ENCODE measurements at places on chromosomes 1 and 21.
A peak's percentile ranks its signal among the peaks of the same experiment; 100 is the strongest.

DNA sequence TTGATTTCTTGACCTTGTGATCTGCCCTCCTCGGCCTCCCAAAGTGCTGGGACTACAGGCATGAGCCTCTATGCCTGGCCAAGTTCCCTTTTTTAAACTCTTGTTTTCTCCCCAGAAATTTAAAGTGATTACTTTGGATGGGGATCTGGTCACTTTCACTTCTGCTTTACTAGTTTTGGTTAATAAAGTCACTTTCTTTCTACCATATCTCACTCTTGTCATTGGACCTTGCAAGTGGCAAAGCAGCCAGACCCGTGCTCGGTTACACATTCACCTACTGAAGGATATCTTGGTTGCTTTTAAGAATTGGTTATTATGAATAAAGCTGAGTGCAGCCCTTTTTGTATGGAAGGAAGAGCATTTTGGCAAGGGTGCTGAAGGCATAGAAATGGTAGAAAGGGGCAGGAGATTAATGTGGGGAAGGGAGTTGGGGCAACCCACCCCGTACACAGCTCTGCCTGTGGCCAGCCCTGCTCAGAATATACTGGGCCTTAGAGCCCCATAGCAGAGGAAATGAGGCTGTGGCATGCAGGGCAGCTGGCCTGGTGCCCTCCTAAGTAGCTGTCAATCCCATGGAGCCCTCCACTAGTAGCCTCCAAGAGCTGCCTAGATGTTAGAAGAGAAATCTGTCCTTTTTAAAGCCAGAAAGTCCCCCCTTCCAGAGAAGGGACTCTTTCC is 40.7 kb downstream of the CD2 start:
- no peak for DNase-seq

DNA sequence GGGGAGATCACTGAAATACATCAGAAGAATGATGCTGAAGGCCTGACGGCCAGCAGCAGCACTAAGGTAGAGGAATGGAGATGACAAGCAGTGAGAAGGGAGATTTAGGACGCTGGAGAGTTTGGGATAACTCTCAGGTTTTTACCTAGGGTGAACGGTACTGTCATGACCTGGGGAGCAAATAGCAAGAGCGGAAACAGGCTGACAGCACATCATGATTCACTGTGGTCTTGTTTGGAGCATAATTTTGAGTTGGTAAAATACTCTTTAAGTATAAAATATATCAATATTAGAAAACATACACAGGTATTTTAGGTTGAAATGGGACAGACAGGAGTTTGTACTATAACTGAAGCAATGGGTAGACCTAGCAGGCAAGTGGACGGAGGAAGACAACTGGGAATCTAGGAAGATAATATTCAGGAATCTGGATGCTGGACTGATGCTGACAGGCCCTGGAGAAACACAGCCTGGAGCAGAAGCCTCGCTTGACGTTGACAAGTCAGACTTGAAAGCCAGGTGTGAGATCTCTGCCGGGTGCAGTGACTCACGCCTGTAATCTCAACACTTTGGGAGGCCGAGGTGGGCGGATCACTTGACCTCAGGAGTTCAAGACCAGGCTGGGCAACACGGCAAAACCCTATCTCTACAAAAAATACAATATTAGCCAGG is 33.3 kb downstream of the ALG14 start:
- no peak for DNase-seq

DNA sequence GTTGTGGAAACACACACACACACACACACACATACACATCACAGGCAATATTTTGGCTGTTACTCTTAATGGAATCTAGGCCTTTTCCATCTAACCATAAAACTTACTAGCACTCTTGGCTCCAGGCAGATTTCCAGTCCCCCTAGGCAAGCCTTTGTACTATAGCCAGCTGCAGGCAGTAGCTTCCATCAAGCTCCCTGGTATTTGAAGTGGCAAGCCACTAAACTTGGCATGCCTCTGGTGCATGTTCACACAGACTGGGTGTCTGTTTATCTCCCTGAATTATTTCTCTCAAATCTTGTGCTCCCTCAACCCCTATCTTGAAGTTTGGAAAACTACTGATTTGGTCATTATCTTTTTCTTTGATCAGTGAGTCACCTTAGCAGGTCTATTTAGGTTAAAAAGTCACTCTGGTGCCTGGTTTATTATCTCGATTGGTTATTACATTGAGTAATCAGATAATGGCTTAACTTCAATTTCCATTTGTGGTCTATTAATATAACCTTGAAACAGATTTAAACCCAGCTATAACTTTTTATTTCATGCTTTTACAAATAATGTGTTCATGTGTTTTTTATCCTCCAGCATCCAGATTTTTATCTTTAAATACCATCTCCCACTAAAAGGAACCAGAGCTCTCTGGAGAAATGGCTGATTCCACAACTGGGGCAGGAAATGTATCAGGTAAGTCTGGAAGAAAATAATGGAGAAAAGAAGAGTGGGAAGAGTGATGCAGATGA is 2.7 kb upstream of the RBM15 start:
- no peak for DNase-seq

- DNase-seq = no peak
Observed at GRCh38 chr1:118982266-118982665, 5.9 kb downstream of the TBX15 start.

GRCh38 chr1:45686288-45687013 is at the start of gene GPBP1L1:
Gene GPBP1L1 (minus strand): TSS chr1:45686533. CDS start chr1:45659087, 27,446 bp downstream.
- peak; percentile 46 for DNase-seq

DNA sequence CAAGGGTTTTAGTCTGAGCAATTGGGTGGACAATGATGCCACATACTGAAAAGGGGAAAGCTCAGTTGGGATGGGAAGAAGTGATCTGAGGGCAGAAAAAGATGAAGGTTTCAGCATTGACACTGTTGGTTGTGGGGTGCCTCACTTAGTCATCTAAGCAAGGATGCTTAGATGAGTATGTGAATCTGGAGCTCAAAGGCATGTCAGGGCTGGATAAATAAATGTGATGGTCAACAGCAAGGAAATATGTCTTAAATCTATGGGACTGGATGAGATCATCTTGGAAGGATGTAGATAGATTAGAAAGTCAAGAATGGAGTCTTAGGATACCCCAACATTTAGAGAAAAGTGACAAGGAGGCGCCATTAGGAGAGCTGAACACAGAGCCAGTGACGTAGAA is 114.6 kb downstream of the ZBTB18 start:
- no peak for DNase-seq

DNA sequence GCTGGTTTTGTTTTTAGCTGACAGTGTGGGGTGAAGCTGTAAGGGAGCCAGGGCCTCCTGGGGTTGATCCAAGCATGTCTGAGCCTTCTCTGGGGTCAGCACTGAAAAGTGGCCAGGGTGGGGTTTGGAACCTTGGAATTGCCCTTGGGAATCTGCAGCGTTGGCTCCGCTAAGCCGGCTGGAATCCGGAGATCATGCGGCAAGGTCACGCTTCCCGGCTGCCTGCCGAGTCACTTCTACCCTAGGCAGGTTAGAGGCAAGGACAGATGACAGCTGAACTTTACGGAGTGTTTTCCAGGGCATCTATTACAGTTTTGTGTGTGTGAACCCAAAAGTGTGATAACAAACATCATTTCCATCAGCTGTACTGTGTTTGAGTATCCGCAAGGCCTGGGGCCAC is 17.1 kb downstream of the ABCG1 start:
- no peak for DNase-seq

GRCh38 chr1:91601554-91602376 is 101.1 kb downstream of the CDC7 start:
- no peak for DNase-seq

DNA sequence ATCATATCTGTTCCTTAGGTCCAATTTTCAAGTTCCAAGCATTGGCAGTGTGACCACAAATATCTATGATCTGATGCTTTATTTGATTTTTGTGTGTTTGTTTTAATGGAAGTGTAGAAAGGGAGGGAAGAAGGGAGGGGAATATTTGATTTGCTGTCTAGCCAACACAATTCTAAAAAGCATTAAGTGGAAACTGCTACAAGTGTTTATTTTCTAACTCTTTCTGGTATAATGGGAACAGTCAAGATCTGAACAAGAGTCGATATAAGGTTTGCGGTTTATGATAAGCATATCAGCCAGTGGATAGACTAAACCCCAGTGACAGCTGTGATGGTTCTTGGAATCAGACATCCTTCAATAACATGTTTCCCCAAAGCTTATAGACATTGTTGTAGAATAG is 267.8 kb upstream of the SNX7 start:
- DNase-seq = no peak

GRCh38 chr21:41232013-41232412 is 64.1 kb downstream of the BACE2 start:
- no peak for DNase-seq

GRCh38 chr21:44865561-44866280 is 7.8 kb downstream of the PTTG1IP start:
- DNase-seq = no peak

GRCh38 chr1:157279138-157279801 is 141.1 kb upstream of the ETV3 start:
- no peak for DNase-seq

GRCh38 chr1:102954576-102954975 is 153.7 kb downstream of the COL11A1 start:
- no peak for DNase-seq

DNA sequence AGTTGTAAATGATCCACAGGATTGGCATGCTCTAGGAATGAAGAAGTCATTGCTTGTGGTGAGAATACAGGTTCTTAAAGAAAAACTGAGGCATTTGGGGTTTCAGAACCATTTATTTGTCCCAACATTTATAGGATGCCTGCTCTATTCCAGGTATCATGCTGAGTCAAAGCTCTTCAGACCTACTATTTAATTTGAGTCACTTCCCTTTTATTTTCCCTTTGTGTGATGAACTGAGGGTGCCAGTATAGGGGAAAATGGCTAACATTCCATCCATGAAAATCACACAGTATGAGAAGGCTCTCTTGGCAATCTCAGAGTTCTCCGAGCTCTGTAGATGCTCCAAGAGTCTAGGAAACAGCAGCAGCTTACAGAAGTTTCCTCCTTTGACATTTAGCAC is 110.4 kb downstream of the RNF220 start:
- no peak for DNase-seq

DNA sequence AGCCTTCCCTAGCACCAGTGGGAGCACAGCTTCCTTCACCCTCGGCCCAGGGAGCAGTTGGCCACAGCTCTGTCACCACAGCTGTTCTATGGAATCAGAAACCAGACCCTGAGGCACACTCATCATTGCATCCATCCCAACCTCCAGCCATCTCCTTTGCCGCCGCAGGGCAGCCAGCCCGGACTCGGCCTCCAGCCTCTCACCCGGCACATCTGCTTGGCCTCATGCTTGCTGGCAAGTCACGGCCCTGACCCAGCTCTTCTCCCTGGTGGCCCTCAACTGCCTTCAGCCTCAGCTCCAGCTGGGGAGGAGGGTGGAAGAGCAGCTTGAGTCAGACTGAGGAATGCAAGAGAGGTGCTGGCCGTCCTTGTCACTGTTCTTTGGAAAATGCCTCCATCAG is 59.8 kb downstream of the TOR1AIP2 start:
- no peak for DNase-seq

GRCh38 chr1:184210862-184211261 is 159.3 kb downstream of the TSEN15 start:
- no peak for DNase-seq

- DNase-seq = no peak
Observed at GRCh38 chr1:199855580-199855979, 171.9 kb upstream of the NR5A2 start.

- DNase-seq = no peak
Observed at GRCh38 chr1:43107664-43108063, 64.4 kb downstream of the EBNA1BP2 start.

- no peak for DNase-seq
Observed at GRCh38 chr1:223650465-223650864, 15.0 kb downstream of the CAPN8 start.

- DNase-seq = no peak
Observed at GRCh38 chr1:160636076-160636475, 10.8 kb downstream of the SLAMF1 start.

DNA sequence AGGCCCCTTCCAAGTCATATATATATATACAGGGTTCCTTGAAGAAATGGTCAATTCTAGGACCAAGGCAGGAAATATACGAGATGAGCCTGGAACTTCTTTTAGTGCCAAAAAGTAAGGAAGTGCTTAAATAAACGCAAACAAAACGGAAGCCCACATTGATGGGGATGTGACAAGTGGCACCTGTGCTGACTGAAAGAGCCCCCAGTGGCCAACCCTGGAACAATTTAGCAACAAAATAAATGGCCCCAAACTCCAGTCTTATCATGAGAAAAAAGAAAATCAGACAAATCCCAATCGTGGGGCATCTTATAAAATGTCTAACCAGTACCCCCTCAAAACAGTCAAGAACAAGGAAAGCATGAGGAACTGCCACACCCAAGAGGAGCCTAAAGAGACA is 17.7 kb downstream of the PLA2G5 start:
- no peak for DNase-seq

DNA sequence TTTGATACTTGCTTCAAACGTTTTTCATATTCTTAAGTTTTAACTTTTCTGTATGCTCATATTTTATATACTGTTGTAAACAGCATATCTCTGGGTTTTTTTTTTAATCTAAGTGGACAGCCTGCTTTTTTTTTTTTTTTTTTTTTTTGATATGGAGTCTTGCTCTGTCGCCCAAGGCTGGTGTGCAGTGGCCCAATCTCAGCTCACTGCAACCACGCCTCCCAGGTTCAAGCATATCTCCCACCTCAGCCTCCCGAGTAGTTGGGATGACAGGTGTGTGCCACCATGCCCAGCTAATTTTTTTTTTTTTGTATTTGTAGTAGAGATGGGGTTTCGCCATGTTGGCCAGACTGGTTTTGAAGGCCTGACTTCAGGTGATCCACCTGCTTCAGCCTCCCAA is 1.2 kb downstream of the TBCE start:
- DNase-seq = no peak
